ENCODE measurements at places on chromosomes 7 and 10.

DNA sequence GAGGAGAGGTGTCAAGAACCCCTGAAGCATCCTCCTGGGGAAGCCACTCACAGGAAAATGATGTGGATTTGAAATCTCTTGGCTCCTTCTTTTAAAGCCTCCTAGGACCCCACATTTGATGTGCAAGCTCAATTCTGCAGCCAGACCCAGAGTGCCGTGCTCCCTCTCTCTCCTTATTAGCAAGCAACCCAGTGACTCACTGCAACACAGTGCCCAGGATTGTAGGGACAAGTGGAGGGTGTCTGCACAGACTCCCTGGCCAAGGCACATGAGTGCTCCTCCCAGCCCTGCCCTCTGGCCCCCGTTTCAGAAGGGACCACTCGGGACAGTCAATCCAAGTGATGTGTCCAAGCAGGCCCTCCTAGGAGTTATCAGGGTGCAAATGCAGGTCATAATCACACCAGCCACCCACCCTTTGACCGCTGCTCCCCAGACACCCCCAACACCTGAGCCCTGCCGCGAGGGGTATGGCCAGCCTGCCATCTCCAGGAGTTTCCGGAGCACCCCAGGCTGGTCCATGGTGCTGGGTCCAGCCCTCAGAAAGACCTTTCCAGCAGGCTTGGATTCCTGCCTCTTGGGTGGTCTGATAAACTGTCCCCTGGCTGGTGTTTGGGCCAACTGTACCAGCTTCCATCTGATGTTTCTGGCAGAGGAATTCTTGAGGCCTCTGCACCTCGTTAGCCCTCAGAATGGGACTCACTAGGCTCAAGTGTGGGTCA, 54.5 kb upstream of the CXCL12 start:
- no peak for DNase-seq

DNA sequence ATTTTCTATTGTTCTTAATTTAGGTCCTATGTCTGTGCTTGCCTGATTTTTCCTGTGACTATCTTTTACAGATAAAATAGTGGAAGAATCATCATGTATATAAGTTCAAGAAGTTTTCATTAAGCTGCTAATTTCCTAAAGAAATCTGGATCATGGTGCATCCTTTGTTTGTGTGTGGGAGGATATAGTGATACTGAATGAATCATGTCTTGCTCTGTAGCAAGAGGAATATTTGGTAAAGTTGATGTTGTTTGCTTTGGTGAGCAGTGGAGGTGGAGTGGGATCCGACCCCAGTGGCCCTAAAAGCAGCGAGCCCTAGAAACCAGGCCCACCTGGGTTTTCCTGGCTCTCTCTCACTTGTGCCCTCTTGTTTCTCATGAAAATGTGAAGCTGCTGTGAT, 83.7 kb downstream of the CCNY start:
- no peak for DNase-seq

DNA sequence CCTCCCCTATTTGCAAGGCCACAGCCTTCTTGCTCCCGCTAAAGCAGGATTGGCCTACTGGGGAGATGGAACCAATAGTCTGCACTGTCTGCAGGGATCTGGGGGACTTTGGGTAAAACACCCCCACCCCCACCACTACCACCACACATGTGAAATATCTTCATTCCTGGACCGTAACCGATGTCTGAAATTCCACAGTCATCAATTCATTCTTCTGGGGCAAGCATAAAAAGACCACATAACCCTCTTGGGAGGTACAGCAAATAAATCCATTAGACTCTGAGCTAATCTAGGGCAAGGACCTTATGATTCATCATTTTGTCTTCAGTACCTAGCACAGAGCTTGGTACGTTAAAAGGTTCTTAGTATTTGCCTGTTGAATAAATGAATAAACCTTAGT, 307.8 kb downstream of the GPAM start:
- no peak for DNase-seq

DNA sequence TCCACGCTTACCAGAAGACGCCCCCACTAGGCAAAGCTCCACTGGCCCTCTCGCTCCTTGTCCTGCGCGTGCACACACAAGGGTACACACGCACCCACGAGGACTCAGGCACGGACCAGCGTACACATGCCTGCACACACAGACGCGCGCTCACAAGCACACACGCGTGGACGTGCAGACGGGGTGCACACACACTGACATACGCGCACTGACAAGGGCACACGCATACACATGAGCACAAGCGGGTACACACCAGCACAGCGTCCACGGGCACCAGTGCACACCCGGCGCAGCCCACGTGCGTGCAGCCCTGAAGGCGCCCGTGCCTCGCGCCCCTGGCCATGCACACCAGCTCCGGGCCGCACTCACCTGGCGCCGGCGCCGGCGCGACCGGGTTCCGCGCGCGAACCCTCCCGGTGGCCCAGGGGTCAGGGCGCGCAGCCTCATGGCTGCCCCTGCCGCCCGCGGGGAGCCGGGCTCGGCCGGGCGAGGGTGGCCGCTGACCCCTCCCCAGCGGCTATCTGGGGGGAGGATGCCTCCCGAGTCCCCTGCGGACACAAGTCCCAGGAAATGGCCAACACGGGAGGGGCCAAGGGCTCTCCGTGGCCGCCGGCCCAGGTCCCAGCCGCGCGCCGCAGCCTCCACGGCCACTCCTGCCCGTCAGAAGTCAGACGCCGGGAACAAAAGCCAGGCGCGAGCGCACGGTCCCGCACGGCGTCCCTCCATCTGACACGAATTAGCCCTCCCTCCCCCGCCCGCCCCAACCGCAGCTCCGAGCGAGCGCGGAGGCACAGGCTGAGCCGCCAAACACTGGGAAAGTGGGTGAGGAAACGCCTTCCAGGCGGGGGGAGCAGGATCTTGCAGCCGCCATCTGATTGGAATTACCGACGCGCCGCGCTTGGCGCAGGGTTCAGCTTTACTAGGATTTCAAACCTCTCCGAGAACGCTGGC, 45.0 kb downstream of the TNS3 start:
- DNase-seq = no peak

DNA sequence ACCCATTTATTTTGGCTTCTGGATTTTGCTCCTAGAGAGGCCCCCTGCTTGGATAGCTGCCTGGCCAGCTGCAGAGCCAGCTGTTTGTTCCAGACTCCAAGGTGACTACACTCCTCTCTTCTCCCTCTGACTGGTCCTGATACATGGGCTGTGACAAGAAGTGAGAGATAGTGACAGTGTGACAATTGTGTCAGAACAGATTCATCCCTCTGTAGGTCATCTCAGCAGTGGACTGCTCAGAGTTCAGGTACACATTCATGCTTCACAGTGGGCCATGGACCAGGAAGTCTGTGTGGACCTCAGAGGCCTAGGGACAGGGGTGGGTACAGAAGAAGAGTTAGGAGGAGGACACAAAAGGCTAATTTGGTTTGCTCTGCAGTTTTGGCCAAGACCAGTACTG, 188.2 kb upstream of the MKLN1 start:
- no peak for DNase-seq

DNA sequence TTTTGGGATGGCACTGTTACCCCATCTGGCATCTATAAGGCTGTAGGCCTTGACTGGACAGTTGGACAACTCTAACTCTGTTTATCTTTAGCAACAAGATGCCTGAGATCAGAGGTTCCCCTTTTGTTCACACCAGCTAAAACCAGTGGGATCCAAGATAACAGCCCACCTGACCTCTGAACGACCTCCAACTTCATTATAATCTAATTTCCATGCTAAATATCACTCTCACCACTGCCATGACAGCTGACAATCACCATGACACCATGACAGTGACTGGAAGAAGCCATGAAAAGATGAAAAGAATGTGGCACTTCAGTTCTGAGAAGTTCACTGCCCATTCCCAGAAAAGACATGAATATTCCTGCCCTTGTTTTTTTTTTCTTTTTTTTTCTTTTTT, 281.4 kb upstream of the TAC1 start:
- DNase-seq = no peak

DNA sequence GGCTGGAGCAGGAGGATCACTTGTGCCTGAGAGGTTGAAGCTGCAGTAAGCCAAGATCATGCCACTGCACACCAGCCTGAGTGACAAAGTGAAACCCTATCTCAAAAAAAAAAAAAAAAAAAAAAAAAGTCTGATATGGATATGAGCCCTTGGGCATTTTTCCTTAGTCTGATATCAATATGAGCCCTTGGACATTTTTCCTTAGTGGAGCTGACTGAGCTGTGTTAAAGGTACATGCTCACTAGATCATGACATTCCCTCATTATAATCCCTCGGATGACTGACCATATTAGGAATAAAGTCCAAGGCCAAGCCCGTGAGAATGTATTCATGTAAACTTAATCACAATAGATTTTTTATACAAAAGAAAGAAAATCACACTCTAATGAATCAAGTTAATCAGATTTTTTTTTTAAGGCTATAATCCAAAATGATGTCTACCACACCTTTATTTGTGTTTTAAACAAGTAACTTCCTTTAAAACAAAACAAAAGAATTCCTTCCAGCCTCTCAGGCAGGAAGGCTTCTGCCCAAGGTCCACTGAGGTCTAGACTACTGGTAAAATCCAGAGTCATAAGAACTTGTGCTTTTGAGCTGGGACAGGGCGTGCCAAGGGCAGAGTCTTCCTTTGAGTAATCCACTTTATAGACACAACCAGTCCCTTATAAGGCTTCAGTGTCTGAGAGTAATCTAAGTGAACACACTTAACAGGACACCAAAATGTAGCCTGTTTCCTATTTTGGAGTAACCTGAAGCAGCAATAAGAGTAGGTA, 5.5 kb downstream of the PPA1 start:
- no peak for DNase-seq

DNA sequence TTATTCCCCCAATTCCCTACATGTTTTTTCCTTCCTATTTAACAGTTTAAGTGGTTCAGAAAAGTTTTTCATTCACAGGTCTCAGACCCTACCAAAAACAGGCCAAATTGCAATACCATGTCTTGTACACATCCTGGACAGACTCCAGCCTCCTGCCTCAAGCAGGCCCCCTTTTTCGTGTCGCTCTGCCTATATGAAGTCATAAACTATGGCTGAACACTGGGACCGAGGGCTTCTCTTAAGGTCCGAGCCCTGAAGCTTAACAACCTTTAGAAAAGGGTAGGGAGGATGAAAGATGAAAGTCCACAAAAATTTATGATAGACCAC, 1.4 kb downstream of the FBXW4 start:
- no peak for DNase-seq

DNA sequence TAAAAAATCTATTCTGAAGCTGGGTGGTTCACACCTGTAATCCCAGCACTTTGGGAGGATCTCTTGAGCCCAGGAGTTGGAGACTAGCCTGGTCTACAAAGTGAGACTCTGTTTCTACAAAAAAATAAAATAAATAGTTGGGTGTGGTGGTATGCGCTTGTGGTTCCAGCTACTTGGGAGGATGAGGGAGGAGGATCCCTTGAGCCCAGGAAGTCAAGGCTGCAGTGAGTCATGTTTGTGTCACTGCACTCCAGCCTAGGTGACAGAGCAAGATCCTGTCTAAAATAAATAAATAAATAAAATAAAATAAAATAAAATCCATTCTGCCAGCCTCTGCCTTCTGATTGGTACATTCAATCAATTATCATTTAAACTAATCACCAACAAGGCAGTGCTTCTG, 17.5 kb downstream of the ZNF33A start:
- no peak for DNase-seq

- DNase-seq = no peak
These were observed 5.9 kb upstream of the ITGA8 start for GRCh38 chr10:15725603-15726002.

DNA sequence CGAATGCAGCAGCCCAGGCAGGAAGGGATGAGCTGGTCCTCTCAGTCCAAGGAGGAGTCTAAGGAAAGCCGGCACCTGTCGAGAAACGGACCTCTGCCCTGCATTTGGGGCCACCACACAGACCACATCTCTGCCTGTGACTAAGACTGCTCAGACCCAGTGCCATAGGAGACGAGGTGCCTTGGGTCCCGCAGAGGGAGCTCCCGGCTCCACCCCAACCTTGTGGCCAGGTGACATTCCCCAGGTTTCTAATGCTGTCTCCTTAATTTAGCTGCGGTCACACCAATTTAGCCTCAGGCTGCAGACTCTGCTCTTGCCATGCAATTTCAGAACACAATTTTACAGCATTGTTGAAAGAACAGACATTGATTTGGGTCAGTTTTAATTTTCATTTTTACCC, 22.8 kb upstream of the CRHR2 start:
- DNase-seq = no peak

- DNase-seq = no peak
These were observed 62.5 kb downstream of the MKI67 start for GRCh38 chr10:128063736-128064107.

DNA sequence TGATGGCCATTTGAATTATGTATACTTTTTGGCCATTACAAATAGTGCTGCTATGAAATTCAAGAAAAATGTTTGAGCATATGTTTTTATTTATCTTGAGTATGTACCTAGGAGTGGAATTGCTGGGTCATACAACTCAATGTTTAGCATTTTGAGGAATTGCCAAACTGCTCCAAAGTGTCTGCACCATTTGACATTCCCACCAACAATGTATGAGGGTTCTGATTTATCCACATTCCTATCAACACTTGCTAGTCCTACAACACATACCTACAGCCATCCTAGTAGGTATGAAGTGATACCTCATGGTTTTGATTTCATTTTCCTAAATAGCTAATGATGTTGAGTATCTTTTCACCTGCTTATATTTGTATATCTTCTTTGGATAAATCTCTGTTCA, 165.5 kb downstream of the NOC3L start:
- DNase-seq = no peak

- no peak for DNase-seq
These were observed 64.4 kb downstream of the RAPGEF5 start for GRCh38 chr7:22292531-22292930.

- no peak for DNase-seq
These were observed 61.5 kb downstream of the TNS3 start for GRCh38 chr7:47520406-47520805.

- DNase-seq = no peak
These were observed 414.2 kb upstream of the MTPN start for GRCh38 chr7:136391371-136391770.

- DNase-seq = no peak
These were observed 176.5 kb downstream of the GFRA1 start for GRCh38 chr10:116096526-116096925.

DNA sequence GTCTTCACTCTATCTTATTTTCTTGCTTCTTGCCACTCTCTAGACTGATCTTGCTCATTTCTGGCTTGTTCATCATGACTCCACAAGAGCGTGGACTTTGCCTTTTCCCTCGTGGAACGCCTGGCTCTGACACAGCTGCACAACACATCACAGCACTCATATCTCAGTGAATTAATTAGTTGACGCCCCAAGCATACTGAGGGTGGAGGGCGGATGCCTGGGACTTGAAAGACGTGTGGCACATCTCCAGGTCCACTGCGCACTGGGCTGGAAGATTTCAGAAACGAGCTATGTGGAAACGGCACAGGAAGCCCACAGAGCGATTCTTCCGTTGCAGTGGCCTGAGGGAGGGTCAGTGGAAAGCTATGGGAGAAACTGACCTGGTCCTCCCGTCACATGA, 23.6 kb upstream of the PLEKHA1 start:
- DNase-seq = no peak

- DNase-seq = no peak
These were observed 28.6 kb upstream of the COL13A1 start for GRCh38 chr10:69772933-69773704.

GRCh38 chr7:47685712-47686376, 103.9 kb upstream of the TNS3 start:
- no peak for DNase-seq

GRCh38 chr7:42922017-42922753, 9.8 kb downstream of the PSMA2 start:
- no peak for DNase-seq

- DNase-seq = no peak
These were observed 4.8 kb upstream of the VCL start for GRCh38 chr10:73992899-73993788.

All from GM12891 (cell line).